CD8-positive, alpha-beta memory T cell (primary cell): ENCODE measurements at places on chromosomes 1 and 21.

DNA sequence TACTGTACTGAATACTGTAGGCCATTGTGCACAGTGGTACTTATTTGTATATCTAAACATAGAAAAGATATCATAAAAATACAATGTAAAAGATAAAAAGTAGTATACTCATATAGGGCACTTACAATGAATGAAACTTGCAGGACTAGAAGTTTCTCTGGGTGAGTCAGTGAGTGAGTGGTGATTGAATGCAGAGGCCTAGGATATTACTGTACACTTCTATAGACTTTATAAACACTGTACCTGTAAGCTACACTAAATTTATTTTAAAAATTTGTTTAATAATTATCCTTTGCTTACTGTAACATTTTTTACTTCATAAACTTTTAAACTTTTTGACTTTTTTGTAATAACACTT lies 82.5 kb downstream of the FGGY start:
- DNase-seq = no peak

DNA sequence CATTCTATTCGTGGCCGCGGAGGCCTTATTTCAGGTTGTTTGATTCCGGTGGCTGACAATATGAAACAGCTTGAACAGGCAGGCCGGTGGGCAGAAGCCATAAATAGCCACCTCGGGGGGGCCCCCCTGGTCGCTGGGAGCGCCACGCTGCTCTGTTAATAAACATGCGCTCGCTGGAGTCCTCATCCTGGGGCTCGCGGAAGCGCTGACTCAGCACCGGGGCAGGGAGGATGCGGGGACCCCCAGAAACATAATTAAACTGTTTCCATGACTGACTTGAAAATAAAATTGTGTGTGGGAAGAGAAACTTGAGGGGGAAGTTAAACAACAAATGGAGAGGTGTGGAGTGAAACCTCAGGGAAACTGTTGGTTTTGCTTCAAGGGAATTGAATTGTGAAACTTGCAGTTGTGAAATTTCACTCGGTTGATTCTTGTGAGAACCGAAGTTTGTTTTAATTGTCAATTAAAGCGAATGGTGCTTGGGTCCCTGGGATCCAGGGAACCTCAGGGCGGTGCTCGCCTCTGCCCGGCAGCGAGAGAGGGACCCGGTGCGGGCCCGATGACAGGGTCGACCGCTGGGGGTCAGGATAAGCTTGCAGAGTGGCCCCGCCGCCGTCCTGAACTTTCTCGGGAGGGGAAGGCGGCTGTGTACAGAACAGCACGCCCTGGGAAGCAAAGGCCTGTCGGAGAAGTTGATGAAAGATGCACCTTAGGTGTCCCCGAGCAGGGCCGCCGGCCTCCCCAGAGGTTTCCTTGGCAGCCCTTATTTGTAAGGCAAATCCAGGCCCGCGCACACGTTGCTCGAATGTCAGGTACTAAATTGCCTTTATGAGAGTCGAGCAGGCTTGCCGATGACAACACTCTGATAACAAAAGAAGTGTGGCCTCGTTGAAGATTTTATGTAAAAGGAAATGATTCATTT lies 176.9 kb upstream of the LMO4 start:
- no peak for DNase-seq

DNA sequence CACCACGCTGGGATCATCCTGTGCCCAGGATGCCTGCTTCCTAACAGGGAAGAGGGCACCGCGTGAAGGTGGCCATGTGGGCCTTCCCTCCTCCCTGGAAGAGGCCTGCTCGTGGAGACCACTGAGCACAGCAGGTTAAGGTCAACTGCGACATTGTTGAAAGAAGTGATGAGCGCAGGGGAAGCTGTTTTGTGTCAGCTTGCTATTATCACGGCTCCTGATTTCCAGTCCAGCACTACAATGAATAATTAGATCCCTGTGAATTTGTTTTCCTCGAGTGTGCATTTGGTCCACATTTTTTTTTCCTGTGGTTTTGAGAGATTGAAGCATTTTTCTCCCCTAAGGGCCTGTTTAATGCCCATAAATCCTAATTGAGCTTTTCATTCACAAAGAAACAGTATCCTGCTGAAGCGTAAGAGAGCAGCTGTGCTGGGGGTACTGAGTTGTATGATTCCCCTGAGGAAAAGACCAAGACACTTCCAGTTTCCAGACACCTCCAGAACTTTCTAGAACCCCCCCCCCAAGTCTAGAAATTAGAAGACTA lies 204.9 kb downstream of the KCNJ6 start:
- DNase-seq = no peak

- DNase-seq = no peak
Measured at GRCh38 chr1:20189664-20190063, 3.3 kb upstream of the PLA2G2C start.

GRCh38 chr1:231855361-231855760 lies 228.8 kb downstream of the DISC1 start:
- no peak for DNase-seq

GRCh38 chr1:116377541-116378529 lies 4.8 kb downstream of the ATP1A1 start:
- peak; percentile 22 for DNase-seq

GRCh38 chr1:150555198-150555970 lies 6.2 kb downstream of the ADAMTSL4 start:
- no peak for DNase-seq

DNA sequence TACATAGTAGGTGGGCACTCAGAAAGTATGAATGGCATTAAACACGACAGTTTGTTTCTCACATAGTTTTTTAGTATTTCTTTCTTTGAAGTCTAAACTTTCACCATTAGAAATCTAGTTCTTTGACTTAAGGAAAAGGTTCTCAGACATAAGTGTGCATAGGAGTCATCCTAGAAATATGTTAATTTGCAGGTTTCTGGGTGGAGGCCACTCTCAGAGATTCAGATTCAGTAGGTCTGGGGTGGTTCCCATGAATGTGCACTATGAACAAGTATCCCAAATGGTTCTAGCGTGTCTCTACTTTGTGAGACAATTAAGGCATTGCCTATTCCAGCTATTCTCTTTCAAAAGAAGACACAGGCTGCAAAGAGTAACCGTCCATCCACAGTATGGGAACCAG lies 119.3 kb downstream of the NGF start:
- DNase-seq = no peak

GRCh38 chr1:33898406-33898805 lies 34.5 kb downstream of the HMGB4 start:
- no peak for DNase-seq

DNA sequence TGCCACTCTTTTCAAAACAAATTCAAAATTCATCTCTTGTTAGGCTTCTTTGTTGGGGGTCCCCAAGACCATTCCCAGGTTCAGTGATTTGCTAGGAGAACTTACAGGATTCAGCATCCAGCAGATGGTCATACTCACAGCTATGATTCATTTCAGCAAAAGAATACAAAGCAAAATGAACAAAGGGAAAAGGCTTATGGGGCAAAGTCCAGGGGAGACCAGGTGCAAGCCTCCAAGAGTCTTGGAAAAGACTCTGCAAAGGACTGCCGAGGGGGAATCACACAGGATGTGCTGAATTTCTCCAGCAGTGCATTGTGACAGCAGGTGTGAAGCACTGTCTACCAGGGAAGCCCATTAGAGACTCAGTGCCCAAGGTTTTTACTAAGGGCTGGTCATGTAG lies 7.3 kb downstream of the TRAF5 start:
- no peak for DNase-seq

GRCh38 chr1:37931361-37932158 lies 15.3 kb downstream of the INPP5B start:
- peak; percentile 96 for DNase-seq

GRCh38 chr1:216528816-216529215 lies 105.6 kb upstream of the USH2A start:
- DNase-seq = no peak

GRCh38 chr1:22257290-22258275 lies 114.7 kb upstream of the WNT4 start:
- DNase-seq = no peak

DNA sequence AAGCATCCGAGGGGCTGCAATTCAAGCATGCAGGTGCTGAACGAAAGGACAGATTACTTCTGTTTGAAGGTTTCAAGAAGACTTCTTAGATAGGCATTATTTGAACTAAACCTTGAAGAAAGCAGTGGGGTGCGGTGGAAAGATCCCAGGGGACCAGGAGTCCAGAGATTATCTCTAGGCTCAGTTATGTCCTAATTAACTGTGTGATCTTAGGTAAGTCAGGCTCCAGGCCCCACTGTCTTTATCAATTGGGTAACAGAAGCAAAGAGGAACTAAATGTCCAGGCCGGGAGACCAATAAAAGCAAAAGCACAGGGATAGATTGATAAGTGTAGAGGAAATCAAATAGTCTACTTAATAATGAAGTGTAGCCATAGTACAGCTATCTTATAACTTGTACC lies 72.9 kb upstream of the CDC42BPA start:
- no peak for DNase-seq

DNA sequence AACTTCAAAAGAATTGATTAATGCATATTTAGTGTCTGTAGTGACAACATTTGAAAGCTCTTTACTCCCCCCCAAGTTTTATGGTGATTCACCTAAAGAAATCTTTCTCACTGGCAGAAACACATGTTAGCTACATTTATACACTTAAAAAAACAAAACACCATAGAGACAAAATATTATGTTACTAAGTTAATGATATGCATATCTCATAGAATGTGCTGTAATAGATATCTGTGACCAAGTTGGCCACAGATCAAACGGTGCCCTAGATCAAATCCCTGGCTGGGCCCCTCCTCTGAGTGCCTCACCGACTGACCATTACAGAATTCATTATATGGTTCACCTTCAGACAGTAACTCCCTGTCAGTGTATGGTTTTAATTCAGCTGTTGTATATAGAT lies 322.1 kb upstream of the LYPLAL1 start:
- no peak for DNase-seq

DNA sequence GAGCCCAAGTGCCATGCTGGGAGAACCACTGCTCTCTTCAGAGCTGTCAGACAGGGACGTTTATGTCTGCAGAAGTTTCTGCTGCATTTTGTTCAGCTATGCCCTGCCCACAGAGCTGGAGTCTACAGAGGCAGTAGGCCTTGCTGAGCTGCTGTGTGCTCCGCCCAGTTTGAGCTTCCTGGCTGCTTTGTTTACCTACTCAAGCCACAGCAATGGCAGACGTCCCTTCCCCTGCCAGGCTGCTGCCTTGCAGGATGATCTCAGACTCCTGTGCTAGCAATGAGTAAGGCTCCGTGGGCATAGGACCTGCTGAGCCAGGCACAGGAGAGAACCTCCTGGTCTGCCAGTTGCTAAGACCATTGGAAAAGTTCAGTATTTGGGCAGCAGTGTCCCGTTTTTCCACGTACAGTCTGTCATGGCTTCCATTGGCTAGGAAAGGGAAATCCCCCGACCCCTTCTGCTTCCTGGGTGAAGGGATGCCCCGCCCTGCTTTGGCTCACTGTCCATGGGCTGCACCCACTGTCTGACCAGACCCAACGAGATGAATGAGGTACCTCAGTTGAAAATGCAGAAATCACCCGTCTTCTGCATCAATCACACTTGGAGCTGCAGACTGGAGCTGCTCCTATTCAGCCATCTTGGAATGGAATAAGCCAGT lies 31.9 kb downstream of the CYP4B1 start:
- no peak for DNase-seq

- DNase-seq = no peak
Measured at GRCh38 chr1:246661451-246661850, 62.8 kb upstream of the SCCPDH start.

GRCh38 chr1:1432951-1433803 lies 2.3 kb upstream of the VWA1 start:
- DNase-seq = no peak

- no peak for DNase-seq
Measured at GRCh38 chr1:115426956-115427355, 88.9 kb upstream of the NGF start.

DNA sequence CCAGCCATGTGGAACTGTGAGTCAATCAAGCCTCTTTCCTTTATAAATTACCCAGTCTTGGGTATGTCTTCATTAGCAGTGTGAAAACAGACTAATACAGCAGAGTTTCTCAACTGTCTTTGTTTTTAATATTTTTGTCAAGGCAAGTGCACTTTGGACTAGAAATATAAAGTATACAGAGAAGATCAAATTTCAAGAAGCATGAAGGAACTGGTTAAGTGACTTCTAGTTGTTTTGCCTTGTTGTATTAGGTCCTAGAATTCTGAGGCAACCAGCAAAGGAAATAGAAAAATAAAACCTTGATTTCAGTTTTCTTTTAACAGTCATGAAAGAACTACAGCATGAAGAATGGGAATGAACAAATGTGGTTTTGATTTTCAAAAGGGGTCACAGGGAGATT lies 131.1 kb upstream of the PTGFR start:
- no peak for DNase-seq

DNA sequence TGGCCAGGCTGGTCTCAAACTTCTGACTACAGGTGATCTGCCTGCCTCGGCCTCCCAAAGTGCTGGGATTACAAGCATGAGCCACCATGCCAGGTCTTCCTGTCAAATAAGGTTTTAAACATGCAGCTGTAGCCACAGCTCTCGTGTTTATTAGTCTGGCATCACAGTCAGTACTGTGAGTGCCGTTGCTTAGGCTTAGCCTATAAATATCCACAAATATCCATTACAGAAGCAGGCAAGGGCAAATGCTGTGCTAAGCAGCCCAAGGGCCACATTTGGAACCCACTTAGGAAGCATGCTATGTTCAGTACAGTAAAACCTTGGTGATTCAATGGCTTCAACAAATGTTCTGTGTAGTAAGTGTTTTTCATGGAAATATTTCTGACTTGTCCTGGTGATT lies 75.9 kb downstream of the KIF1B start:
- no peak for DNase-seq

GRCh38 chr1:21436488-21437340 lies 3.2 kb upstream of the NBPF3 start:
- DNase-seq = no peak

- DNase-seq = peak; percentile 64
Measured at GRCh38 chr1:204453141-204453772, 41.3 kb downstream of the PIK3C2B start.

- no peak for DNase-seq
Measured at GRCh38 chr1:25798666-25799351, 1.2 kb upstream of the SELENON start.

- no peak for DNase-seq
Measured at GRCh38 chr1:39940253-39940652, 14.7 kb upstream of the MFSD2A start.

DNA sequence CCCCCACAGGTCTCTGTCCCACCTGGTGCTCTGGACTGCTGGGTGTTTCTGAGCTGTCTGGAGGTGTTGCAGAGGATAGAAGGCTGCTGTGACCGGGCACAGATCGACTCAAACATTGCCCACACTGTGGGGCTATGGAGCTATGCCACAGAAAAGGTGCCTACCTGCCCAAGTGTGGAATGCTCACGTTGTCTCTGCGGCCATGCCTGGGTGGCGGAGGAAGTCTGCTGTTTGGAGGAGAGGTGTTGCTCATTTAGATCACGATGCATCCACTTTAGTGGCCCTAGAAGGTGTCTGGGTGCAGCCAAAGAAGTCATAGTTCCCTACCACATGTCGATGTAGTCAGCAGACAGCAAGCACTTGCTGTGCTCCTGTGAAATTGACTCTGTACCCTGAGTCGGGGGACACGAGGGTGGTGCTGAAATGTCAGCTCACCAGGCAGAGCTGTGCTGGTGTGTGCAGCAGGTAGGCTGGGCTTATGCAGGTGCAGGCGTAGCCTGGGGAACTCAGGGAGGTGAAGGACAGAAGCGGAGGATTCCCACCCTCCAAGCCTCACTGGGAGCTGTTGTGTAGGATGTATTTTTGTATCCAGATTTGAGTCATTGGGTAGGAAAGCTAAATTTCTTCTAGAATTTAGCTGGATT lies 32.8 kb upstream of the PWP2 start:
- peak; percentile 44 for DNase-seq

- DNase-seq = no peak
Measured at GRCh38 chr1:23450894-23451293, 26.3 kb upstream of the TCEA3 start.
